ENCODE measurements at places on chromosomes 12 and 14.

GRCh38 chr12:6688543-6688998 is 604 bp downstream of the ZNF384 start:
- peak; percentile 49 for DNase-seq

DNA sequence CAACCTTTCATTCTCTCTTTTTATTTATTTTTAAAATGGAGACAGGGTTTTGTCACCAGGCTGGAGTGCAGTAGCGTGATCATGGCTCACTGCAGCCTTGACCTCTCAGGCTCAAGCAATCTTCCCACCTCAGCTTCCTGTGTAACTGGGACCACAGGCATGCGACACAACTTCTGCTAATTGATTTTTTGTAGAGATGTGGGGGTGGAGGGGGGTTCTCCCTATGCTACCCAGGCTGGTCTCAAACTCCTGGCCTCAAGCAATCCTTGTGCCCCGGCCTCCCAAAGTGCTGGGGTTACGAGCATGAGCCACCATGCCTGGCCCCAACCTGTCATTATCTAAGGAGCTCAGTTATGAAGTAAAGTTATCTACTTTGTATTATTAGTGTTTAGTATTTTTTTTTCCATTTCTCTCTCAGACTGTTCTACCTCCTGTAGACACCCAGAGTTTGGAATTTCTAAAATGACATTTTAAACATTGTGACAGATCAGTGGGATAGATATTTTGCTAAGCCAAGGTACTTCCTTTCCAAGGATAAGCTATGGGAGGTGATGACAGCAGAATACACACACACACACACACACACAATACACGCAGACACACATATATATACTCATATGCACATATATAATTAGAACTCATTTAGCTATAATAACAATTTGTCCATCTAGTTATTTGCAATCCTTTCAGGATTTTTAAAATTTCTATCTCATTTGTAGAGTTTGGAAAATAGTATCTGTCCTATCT is 2.1 kb upstream of the USP44 start:
- no peak for DNase-seq

GRCh38 chr14:46091819-46092218 is 559.8 kb downstream of the RPL10L start:
- no peak for DNase-seq

DNA sequence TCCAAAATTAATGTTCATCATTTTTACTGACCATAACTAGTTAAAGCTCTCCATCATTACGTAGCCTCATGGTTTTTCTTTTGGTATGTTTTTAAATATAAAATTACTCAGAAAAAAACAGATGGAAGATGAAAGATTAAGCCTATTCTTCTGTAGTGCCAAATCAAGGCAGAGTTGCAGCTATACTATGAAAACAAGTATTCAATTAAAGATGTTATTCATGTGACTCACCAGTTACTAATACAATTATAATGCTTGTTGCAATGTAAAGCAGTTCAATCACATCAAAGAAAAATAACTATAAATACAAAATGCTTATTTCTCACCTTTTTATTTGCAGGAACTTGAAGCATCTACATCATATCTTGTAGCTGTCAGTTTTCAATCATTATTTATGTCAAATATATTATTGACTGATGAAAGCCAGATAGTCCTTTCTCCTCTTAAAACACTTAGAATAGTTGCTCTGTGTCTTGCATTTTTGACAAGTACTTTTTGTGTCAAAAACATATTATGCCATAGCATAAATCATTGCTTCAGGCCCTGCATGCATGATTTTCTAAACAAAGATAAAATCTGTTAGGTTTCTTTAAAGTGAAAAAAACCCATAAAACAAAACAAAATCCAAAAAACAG is 36.0 kb upstream of the TRHDE start:
- no peak for DNase-seq

DNA sequence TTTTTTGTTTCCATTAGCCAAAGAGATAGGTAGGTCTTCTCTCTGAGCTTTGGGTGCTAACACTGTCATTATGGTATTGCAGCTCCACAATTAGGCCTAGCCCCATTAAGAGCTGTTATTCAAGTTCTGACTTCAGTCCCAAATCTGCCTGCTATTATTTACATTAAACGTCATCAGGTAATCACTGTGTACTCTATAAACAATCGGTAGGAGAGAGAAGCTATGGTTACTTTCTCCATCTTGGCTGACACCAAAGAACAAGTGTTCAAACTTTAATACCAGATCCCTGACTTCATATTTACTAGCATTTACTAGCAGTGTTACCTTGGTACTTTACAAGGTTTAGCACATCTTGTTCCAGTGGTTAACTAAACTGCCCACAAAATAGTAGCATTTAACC is 305.1 kb upstream of the GARIN2 start:
- DNase-seq, result no peak

- peak; percentile 53 for DNase-seq
Observed at GRCh38 chr14:64879635-64880220, at the start of gene SPTB. Gene SPTB, minus strand, starts transcription at chr14:64879907. Its CDS starts 56,813 bp downstream, at chr14:64823094.

DNA sequence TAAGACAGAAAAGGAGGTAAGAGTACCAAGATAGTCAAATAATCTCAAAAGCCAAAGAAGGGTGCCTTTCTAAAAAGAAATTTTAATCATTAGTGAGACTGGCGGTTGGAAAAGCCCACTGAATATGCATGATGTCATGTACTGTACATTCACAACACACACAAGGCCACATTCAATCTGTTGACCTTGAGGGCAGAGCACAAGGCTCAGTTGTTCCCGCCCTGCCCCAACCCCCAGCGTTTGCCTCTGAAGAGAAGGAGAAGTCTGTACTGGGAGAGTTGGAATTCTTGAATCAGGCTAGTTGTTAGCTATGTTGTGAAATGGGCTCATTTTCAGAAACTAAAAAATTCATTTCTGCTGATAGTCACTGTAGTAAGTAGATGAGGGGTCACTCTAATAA is 50.2 kb upstream of the NID2 start:
- peak; percentile 83 for DNase-seq

DNA sequence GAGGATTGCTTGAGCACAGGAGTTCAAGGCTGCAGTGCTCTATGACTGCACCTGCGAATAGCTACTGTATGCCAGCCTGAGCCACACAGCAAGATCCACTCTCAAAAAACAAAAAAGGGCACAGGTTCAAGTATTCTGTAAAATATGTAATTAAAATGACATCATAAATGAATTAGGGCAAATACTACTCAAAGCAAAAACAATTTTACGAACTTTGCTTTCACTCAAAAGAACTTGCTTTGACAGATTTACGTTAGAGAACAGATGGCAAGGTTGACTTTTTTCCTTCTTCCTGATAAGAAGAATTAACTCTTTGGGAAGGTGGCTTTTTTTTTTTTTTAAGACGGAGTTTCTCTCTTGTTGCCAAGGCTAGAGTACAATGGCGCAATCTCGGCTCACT is 44.0 kb upstream of the EAPP start:
- DNase-seq, result no peak

DNA sequence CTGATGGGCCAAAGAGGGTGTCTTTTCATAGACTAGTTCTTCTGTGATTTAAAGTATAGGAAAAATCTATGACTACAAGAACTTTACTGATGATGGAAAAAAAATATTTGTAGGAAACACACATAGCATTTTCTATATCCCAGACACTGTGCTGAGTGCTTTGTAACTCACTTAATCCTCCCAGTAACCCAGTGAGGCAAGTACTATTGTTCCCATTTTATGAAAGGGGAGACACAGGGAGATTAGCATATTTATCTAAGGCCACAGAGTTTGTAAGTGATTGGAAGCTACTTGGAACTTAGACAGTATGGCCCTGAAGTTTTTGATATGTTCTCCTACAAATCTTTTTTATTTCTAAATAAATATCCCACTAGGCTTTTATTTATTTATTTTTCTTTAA is 19.9 kb downstream of the PRPF39 start:
- no peak for DNase-seq

- peak; percentile 91 for DNase-seq
Observed at GRCh38 chr14:61750708-61751474, 11.3 kb upstream of the SNAPC1 start.
